ENCODE measurements at places on chromosomes 13 and 19.

DNA sequence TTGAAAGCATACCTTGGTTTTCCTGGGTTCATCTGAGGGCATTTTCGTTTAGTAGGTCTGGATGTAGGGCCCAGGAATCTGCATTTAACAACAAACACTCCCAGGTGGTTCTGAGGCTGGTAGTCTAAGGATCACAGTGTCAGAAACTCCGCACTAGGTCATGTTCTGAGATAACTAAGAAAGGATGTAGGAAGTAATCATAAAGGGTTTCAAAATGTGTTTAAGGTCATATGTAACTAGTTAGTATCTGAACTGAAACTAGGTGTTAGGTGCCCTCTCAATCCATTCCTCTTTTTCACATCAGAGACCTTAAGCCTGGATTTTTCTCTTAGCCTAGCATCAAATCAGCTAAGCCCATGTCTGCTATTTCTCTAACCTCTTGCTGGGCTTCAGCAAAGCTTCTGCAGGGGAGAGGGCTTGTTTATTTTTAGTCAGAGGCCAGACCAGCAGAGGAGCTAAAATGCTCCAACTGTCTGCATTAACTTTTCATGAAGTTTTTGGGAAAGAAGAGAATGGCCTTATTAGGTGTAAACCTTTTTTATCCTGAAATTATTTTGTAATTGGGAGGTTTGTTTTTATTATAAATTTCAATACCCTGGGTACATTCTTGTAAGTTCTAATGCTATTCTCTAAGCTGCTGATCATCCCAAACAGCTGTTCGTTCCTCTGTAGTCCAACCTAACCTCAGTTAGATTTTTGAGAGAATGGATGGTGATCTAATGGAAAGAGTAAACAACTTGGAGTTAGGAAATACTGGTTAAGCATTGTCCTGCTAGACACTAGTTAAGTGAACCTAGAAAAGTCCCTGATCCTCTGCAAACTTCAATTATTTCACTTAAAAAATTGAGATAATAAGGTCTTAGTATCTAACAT is 262.8 kb upstream of the RFC3 start:
- DNase-seq, result no peak

DNA sequence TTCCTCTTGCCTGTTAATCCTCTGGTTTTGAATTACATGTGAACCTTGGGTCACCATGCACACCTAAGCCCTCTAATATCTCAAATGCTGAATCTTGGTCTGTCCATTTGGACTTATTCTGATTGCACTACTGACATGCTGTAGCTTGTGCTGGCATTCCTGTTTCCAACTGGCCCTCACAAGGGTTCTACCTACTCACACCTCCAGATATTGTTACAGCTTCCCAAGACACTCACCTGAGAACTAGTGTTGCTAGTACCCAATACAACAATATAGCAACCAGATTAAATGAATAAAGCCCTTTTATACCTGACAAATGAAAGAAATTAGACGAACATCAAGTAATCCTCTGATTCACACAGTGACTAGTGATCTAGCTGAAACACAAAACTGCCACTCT is 16.6 kb downstream of the TEX30 start:
- no peak for DNase-seq

GRCh38 chr19:10961073-10961860 is 437 bp downstream of the SMARCA4 start:
- peak; percentile 49 for DNase-seq

GRCh38 chr19:48946463-48947257 is 8.0 kb upstream of the BAX start:
- DNase-seq, result no peak

DNA sequence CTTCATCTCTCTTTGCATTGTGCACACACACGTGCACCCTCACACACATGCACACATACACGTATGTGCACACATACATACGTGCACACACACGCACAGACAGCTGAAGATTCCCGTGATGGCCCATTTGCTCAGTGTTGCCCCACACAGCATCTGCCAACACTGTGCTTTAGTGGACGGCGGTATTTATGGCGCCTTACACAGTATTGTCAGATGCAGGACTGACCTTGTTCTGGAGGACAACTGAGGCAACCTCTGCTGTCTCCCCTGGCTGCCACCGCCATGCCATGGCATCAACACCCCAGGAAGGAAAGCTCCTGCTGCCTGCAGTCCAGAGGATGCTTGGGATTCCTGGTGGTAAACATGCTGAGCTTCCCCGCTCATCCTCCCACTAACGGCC is 316.4 kb downstream of the TEX29 start:
- no peak for DNase-seq

- DNase-seq, result no peak
These were observed 727 bp downstream of the CERS1 start for GRCh38 chr19:18895038-18895823.

- DNase-seq, result no peak
These were observed 323.7 kb downstream of the MTUS2 start for GRCh38 chr13:29143847-29144246.

DNA sequence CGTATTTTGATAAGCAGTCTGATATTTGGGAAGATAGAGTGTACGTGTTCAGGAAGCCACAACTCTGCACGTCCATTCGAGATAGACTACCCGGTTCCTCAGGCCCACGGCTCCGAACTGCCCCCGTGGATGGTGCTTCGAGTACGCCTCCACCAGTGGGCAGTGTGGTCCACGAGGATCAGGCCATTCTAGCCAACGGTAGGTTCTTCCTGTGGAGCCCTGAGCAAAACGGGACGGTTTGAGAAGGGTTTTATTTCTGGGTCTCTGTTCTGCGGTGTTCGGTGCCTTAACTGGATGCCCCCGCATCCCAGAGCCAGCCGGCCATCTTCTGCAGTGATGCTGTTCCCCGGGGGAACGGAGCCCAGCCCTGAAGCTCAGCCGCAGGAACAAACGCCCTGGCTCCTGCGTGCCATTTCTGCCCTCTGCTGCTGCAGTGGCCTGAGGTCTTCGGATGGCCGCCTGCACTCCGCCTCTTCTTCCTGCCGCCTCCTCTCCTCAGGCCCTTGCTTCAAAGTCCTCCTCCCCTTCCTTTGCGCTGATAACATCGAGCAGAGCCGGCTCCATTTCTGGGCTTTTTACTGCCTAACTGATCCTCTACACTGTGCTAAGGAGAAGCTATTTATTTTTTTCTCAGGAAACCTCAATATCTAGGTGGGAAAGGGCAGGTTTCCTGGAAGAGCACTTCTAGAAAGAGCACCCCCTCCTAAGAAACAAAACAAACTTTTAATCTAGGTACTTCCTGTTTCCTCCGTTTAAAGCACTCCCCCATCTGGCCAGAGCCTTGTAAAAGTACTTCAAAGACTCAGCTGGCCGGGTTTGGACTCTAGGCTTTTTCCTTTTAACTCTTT is 36.2 kb upstream of the SLC46A3 start:
- no peak for DNase-seq

DNA sequence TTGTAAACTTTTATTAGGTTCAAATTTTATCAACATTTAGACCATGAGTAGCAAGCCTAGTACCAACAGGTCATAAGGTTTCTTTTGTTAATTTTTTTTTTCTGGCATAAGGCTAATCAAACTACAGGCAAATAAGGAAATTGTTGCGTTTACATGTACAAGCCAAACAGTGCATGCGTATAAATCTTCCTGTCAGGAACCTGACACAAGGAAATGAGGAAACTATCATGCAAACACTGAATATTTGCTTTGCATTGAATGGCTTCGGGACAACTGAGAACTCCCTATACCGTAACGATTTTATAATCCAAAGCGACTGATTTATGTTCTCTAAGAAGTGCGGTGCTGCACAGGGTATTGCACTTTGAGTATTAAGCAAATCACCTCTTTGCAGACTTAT is 133.0 kb upstream of the TRPC4 start:
- peak; percentile 46 for DNase-seq

- peak; percentile 42 for DNase-seq
These were observed 25.4 kb downstream of the HPN start for GRCh38 chr19:35066691-35067563.

DNA sequence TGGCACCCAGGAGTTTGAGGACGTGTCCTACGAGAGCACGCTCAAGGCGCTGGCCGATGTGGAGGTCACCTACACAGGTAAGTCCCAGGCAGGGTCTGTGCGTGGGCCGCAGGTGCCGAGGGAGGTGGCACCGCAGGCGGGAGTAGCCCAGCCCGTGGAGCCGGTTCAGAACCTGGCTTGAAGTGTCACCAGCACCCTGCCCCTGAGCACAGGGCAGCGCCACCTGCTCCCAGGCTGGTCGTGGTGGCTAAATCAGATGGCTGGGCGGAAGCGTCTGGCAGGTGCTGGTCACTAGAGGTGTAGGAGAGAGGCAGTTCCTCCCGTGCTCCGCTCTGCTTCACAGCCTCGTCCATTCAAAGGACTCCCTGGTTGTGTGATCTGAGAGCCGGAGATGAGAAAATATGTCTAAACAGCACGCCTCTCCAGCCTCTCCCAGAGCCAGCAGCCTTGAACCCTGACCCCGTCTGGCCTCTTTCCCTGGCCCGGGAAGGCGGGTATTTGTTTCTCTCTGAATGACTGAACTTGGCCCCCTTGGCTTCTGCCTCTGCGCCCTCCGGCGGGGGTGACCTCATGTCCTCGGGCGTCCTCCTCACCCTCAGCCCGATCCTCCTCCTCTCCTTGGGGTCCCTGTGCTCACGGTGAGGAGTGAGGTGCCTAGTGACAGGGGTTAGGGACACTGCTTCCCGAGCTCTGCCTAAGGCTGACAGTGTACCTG is 5.4 kb downstream of the THOP1 start:
- no peak for DNase-seq

DNA sequence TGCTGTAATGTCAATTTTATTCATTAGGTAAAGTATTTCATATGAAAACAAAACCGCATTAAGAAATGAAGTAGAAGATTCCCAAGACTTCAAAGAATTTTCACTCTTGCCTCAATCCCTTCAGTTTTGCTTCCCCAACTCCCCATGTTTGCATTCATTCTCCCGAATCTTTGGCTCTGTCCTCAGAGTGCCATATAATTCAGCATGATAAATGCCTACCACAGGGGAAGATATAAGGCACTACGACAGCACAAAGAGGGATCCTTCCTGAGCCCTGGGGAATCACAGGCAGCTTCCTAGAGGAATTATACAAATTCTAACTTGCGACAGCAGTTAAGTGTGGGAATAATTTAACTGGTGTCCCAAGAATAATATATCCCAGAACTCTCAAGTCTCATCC is 68.5 kb downstream of the TSC22D1 start:
- no peak for DNase-seq

DNA sequence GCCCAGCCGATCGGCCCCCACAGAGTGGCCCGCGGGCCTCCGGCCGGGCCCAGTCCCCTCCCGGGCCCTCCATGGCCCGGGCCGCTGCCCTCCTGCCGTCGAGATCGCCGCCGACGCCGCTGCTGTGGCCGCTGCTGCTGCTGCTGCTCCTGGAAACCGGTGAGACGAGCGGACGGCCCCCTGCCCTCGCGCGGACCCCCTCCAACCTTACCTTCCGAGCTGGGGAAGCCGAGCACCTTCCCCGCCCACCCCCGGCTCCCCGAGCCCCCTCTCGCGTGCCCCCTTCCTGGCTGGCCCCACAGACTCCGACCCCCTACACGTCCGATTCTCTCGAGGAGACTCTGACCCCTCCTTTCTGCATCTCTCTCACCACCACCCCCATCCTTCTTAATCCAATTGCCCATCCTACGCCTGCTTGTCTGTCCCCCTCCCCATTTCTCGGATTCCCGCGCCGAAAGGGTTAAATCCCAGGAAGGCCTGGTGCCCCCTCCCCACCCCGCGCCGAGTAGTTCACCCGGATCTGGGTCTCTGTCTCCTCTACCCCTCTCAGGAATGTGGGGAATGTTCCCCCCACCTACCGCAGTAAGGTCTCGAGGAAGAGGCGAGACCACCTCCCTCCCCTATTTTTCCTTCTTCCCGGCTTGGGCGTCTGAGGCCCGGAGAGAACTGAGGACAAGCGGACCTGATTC is 502 bp downstream of the NECTIN2 start:
- DNase-seq, result no peak

DNA sequence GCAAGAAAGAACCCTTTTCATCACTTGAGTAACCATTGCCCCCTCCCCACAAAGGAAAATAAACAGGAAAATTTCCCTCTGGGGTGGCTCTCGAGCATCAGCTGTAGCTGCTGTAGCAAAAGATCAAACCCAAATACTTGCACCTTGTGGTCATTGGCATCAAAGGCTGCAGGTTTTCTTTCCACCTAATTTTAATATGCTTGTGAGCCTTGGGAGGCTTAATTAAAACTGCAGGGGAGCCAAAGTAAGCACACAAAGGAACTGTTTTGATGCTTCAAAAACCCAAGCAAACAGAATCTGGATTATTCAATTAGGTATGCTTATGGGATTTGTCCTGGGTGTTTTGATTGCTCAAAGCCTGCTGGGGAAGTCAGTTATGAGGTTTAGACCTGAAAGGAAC is 119.5 kb downstream of the SHISA2 start:
- no peak for DNase-seq

GRCh38 chr13:30037766-30038165 is 187.3 kb upstream of the UBL3 start:
- DNase-seq, result no peak

DNA sequence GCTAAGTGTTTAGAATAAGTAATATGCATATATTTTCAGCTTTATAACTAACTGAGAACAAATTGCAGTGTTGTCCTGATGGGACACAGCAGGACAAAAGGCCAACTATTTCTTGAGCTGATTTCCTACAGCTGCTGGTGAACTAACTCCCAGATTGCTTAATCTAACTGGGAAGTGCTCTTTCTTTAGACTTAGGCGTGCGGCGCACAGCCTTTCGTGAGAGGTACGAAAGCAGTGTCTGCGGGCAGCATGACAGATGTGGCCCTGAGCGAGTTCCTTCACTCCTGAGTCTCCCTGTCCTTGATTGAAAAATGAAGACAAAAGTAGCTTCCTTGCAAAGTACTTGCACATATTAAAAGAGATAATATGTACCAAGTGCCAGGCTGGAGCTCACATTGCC is 47.3 kb upstream of the NPAS1 start:
- DNase-seq, result no peak

DNA sequence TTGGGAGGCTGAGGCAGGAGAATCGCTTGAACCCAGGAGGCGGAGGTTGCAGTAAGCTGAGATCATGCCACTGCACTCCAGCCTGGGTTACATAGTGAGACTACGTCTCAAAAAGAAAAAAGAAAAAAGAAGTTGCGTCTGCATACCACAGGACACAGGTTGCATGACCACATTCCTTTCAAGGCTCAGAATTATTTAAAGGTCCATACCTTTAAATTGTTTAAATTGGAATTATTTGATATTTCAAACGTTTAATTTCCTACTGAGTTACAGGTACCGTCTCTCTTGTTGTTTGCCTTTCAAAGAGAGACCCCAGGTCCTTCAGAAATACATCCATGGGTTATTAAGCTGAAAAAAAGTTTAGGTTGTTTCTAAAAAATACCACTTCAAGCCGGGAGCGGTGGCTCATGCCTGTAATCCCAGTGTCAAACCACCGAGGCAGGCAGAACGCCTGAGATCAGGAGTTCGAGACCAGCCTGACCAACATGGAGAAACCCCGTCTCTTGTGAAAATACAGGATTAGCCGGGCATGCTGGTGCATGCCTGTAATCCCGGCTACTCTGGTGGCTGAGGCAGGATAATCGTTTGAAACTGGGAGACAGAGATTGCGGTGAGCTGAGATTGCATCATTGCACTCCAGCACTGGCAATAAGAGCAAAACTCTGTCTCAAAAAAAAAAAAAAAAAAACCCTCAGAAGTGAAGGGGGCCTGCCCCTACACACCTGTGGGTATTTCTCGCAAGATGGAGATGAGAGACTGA is 18.6 kb downstream of the ZNF816 start:
- no peak for DNase-seq
